Fibroblast of villous mesenchyme (primary cell): ENCODE measurements at places on chromosomes 16 and 17. TPM values are rescaled to one million over a fixed set of nuclear protein-coding genes. Genes with fewer than 3 reads are reported as not detected.
A peak's percentile ranks its signal among the peaks of the same experiment; 100 is the strongest.

HSF5 gene
- under 0.01 TPM in 1 of 2 replicates, not detected in the other for total RNA-seq

SOX15 gene
- under 0.01 and 0.64 TPM in 2 replicates for total RNA-seq

MEIOC gene
- total RNA-seq: under 0.01 and 0.43 TPM in 2 replicates

MYO1C gene
- total RNA-seq: 227 and 267 TPM in 2 replicates

OR3A3 gene
- not detected in 2 replicates for total RNA-seq

GRCh38 chr17:34358631-34359030 is 2.4 kb downstream of the CCL13 start:
- no peak for DNase-seq

GRCh38 chr17:82003411-82004381 is 19.0 kb downstream of the CENPX start:
- DNase-seq: peak; percentile 95

GRCh38 chr17:82246365-82247181 is 17.7 kb downstream of the SLC16A3 start:
- DNase-seq: peak; percentile 65

DNA sequence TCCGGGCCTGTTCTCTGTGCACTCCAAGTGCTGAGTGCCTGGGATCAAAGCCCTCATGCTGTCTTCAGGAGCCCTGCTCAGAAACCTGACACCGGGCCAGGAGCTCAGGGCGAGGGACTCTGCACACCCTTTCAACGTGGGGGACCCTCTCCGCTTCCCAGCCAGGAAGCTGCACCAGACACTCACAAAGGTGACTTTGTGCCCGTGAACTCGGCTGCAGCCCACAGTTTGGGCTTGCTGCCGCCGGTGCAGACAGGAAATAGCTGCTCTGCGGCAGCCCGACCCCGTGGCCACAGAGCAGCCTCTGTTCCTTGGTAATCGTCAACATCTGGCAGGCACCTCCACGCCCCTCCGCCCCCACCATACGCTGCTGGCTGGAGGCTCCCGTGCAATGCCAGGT is 93.4 kb upstream of the METRNL start:
- peak; percentile 68 for DNase-seq

DNA sequence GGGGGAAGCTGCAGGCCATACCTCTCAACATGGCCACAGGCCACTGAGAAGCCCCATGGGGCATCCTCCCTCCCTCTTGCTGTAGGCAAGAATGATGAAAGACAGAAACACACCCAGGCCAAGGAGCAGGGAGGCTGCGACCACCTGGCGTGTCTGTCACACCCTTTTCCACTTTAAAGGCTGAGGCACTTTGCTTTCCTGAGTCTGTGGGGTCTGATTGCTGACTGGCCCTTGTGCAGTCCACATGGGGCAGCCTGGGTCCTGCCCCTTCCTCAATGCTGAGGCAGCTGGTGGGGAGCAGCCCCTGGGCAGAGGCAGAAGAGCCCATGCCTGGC is 8.7 kb downstream of the TMEM204 start:
- no peak for DNase-seq

- peak; percentile 24 for DNase-seq
These were observed 5.2 kb downstream of the CISD3 start for GRCh38 chr17:38735161-38735997.

DNA sequence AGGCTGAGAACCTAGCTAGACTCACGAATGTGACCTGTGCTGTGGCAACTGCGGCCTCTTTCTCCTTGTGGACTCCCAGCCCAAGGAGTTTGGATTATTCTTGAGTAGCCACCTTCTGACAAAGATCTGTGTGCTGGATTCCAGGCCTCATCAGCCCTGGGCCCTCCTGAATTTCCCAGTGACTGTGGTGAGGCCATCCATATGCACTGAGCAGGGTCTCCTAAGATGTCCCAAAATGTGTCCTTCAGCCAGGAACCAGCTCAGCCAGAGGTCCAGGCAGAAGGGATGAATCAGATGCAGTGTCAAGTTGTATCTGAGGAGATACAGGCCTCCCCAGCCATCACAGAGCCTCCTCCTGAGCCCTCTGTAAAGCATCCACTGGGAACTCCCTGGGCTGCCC is 124.5 kb downstream of the CCDC182 start:
- DNase-seq: no peak

DNA sequence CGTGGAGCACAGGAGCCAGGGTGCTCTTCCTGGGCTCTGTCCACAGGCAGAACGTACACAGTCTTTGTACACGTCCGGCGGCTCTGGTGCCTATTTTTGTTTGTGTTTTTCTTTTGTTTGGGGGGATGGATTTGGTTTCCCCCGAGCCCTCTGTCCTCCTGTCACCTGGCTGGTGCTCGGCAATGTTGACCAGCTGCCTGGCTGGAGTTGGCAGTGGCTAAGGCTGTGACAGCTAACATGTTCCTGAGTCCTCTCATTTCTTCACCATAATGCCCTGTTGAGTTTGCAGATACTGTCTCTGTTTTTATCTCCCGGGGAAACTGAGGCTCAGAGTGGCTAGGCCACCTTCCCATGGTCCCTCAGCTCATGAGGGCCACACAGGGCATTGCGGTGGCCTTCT is 25.7 kb downstream of the MAPT start:
- DNase-seq: no peak

- DNase-seq: no peak
These were observed 2.3 kb downstream of the EVI2B start for GRCh38 chr17:31311526-31311925.

DNA sequence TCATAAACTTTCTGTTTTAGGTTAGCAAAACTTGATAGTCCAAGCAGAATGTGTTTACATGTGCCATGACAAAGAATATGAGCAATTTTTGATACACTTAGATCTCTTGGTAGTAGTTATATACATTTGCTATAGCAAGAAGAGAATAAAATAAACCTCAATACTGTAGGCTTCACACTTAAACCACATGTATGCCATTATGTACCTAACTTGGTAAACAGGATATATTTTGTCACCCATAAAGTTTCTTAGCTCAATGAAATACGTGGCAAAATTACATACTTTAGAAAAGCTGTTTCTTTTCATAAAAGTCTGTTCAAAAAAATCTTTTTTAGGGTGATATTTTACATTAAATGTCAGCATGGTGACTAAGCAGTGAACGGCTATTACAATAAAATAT is 184.7 kb downstream of the MYO1D start:
- no peak for DNase-seq

DNA sequence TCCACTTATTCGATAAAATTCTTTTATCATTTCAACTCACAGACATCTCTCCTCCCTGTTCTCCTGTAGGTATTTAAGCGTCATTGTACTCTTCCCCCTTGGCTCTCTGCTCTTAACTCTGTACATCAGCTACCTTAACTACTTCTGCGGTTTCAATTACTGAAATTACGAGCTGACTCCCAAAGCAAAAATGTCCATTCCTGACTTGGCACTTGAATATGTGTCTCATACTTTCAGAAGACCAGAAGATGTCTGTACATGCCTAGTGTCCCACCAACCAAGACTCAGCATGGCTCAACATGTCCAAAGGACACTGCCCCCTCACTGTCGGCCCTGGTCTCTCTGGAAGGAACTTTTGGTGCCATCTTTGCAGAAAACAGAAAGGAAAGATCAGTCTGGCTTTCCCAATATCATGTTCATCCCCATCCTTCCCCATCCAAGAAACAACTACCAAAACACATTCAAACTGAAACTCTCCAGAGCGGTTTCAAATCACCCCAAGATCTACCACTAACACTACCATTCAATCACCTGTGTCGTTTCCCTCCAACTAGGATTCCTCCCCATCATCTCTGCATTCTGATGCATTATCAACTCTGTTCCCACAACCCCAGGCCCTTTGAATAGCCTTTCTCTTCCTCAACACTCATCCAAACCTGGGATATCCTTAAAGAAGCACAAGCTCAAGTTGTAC is 74.9 kb downstream of the ZFHX3 start:
- no peak for DNase-seq

- no peak for DNase-seq
These were observed 163.3 kb upstream of the GSE1 start for GRCh38 chr16:85449885-85450245.

DNA sequence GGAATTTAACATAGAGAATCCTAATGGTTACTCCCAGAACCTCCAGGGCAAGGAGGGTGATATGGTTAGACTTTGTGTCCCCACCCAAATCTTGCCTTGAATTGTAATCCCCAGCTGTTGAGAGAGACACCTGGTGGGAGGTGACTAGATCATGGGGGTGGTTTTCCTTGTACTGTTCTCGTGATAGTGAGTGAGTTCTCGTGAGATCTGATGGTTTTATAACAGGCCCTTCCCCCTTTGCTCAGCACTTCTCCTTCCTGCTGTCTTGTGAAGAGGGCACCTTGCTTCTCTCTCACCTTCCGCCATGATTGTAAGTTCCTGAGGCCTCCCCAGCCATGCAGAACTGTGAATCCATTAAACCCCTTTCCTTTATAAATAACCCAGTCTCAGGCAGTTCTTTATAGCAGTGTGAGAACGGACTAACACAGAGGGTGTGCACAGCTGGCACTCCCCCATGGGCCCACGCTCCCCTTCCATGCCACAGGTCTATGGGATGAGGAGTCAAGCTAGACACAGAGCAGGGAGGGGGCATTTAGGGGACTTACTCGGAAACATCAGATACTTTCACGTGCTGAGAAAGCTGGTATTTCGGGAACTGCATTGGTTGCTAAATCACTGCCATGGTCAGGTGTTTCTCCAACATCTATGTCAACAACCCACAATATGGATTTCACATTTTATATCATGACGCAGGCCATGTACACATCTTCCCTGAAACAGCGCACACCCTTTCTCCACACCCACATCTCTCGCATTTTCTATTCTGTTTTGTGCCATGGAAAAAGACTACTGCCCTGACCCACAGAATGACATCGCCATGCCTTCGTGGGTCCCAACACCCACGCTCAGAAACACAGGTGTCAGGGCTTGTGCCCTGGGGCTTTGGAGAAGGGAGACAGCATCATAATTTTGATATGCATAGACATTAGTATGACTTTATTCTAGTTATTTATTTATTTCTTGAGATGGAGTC is 199.1 kb upstream of the GSE1 start:
- DNase-seq: no peak

GRCh38 chr17:77118251-77118928 is 22.4 kb upstream of the SEC14L1 start:
- DNase-seq: no peak

DNA sequence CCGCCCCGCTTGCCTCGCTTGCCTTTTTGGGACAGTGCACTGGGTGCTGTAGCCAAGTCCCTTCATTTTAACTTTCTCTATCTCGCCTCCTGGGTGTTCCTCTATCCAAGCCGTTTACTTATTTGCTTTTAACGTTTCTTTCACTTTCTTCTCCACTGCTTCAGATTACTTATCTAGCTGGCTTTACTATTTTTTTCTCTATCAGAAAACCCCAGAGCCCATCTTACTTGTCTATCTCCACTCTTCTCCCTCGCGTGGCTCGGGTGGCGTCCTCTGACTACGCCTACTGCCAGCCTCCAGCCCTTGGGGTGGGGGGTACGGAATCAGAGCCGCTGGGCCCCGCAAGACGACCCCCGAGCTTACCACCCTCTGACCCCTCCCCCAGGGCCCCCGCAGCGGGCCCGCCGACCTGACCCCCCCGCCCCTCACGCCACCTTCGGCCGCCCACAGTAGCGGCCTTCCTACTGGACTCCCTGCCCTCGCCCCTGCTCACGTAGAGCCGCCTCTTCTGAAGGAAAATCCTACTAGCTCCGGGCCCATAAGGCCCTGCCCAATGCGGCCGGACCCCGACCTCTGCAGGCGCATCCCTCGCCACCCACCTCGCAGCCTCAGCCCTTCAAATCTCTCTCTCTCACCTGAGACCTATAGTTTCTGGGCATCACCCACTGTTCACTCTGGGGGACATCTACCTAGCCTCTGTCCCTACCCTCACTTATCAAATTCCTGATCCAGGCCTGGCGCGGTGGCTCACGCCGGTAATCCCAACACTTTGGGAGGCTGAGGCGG is 1.0 kb upstream of the SLC12A4 start:
- peak; percentile 35 for DNase-seq
